ENCODE measurements at places on chromosomes 5 and 9.

GRCh38 chr9:35481347-35481975 is 8.4 kb upstream of the RUSC2 start:
- DNase-seq: no peak

DNA sequence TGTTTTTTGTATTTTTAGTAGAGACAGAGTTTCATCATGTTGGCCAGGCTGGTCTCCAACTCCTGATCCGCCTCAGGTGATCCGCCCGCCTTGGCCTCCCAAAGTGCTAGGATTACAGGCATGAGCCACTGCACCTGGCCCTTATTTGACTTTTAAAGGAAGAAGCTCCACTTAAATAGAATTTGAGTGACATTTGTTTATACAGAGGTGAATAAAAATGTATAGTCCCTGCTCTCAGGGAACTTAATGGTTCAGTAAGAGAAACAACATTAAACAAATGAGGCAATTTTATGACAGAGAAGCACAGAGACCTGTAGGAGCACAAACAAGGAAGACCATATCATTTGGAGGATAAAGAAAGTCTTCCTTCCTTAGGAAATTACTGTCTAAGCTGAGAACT is 65.7 kb downstream of the C9orf152 start:
- DNase-seq: no peak

DNA sequence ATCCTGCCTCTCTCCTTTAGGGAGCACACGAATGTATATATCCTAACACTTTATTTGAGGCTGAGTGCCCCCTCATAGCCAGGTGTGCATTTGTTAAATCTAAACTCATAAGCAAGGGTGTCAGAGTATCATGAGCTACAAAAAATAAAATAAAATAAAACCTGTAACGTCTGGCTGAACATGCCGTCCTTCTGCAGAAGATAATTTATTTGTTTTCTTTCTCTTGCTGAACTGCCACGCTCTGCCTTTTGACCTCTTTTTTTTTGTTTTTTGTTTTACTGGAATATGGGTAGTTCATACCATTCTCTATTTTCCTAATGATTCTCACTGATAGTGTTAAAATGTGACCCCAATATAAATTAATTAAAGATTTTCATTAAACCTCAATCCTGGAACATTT is 117.7 kb upstream of the MPDZ start:
- DNase-seq: no peak

DNA sequence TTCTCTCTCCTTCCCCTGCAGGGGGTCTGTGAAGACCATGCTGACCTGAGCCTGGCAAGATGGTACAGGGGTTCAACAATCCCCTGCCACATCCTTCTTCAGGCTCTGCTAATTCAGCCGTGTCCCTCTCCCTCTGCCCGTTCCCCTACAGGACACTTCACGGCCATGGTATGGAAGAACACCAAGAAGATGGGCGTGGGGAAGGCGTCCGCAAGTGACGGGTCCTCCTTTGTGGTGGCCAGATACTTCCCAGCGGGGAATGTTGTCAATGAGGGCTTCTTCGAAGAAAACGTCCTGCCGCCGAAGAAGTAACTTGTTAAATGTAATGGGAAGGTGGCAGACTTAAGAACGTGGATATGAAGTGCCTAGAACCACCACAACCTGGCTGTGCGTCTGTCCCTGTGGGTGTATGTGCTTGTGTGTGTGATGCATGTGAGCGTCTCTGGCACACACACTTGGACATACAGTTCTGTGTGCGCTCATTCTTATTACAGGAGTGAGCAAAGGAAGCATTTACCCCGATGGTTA is 6.9 kb upstream of the CCIN start:
- DNase-seq: no peak

GRCh38 chr5:153835891-153836515 is 202.7 kb downstream of the FAM114A2 start:
- DNase-seq: no peak

- no peak for DNase-seq
These were observed 61.6 kb upstream of the C9orf72 start for GRCh38 chr9:27634879-27635278.

- no peak for DNase-seq
These were observed 99.2 kb downstream of the WDR70 start for GRCh38 chr5:37478121-37478894.

DNA sequence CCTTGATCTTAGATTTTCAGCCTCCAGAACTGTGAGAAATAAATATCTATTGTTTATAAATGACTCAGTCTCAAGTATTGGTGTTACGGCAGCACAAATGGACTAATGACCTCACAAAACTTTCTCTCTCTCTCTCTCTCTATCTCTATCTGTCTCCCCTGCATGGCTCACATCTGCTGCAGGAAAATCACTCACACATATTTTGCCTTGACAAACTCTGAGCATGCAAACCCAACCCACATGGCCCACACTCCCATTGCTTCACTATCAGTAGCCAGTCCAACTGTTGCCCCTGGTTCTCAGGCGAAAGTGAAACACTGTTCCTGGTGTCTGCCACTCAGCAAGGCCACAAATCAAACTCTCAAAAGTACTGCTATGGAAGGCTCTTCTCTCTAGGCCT is 66.4 kb upstream of the PIK3R1 start:
- DNase-seq: no peak

DNA sequence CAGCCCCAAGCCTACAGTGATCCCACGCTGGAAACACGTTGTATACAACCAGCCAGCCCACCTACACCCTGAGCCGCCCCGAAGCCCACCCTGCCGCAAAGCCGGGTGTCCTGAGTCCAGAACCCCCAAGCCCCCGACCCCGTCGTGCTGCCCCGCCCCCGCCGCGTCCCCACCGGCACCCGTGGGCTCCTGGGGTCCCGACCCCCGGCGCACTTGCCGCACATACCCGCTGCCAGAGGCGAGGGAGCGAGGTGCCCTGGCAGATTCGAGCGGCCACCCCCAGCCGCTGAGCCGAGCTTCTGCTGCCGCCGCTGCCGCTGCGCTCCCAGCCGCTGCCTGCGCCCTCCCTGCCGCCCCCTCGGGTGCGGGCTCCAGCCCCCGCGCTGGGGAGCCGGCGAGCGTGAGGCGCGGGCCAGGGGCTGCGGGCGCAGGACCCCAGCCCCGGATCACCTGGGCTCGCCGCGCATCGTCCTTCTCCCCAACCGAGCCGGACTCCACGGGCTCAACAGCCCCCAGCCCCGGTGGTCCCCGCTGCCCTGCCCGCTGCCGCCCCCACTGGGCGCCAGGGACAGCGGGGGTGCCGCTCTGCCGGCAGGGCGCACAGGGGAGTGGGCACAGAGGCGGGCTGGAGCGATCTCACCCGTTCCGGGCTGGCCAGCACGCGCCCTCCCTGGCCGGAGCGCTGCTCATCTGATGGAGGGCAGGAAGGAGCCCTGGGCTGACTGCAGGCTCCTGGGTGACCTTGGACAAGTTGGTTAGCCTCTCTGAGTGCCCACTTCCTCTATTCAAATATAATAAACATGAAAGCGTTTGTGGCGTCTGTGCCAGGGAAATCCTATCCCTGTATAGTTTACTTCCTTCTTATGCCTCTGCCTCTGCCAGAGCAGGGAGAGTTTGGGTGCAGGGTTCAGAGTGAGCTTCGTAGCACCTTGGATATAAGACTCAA is at the start of gene HTR4:
HTR4 (minus strand) TSS at position 692 of the 946 bp plus-strand sequence. CDS start 17,513 bp downstream, outside the sequence.
- no peak for DNase-seq

DNA sequence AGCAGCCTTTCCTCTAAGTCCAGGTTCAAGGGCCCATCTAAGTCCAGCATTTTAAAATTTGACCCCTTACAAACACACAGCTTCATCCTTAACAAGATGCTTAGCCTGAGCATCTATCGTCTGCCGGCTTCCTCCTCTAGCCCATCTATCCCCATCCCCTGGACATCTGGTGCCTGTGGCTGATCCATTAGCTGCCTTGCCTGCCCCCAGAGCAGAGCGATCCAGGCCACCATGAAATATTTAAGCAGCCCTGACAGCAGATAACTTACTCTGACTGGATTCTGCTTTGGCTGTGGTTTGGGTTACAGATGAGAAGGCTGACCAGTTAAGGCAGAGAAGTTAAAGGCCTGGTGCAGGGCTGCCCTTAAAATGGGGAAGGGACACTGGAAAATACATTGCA is 30.9 kb upstream of the CPEB4 start:
- no peak for DNase-seq

GRCh38 chr5:103541114-103541513 is 21.5 kb downstream of the NUDT12 start:
- DNase-seq: no peak

- no peak for DNase-seq
These were observed 283.3 kb upstream of the TUT7 start for GRCh38 chr9:86637515-86637914.

DNA sequence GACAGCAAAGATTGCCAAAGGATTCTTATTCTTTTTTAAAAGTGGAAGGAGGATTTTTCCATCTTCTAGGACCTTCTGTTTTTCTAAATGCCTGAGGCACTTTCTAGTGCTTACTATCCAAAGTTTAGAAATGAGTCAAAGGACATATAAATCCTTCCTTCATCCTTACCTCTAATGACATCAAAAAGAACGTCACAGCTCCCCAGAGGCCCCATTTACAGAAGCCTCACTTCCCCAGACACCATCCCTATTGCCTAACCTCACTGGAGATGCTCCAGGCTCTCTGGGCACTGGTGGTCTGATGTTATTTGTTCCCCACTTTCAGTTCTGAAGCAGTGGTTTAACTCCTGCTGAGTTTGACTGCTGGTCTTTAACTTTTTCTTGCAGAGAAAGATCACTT is 504.3 kb downstream of the AGTPBP1 start:
- DNase-seq: no peak

DNA sequence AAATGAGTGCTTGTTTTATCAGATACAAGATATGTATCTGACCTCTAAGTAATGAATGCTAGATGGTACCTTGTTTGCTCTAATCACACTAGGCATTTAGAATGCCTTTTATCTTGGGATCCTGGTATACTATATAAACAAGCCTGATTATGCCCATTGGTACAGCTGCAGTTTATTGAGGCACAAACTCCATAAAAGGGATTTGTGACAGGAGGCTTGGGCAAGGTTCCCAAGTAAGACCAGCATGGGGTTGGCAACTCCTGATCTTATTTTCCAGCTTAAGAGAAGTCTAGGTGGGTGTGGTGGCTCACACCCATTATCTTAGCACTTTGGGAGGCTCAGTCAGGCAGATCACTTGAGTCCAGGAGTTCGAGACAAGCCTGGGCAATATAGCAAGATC is 93.9 kb upstream of the DMRT1 start:
- no peak for DNase-seq

GRCh38 chr9:38154501-38155421 is 85.7 kb upstream of the SHB start:
- DNase-seq: no peak

DNA sequence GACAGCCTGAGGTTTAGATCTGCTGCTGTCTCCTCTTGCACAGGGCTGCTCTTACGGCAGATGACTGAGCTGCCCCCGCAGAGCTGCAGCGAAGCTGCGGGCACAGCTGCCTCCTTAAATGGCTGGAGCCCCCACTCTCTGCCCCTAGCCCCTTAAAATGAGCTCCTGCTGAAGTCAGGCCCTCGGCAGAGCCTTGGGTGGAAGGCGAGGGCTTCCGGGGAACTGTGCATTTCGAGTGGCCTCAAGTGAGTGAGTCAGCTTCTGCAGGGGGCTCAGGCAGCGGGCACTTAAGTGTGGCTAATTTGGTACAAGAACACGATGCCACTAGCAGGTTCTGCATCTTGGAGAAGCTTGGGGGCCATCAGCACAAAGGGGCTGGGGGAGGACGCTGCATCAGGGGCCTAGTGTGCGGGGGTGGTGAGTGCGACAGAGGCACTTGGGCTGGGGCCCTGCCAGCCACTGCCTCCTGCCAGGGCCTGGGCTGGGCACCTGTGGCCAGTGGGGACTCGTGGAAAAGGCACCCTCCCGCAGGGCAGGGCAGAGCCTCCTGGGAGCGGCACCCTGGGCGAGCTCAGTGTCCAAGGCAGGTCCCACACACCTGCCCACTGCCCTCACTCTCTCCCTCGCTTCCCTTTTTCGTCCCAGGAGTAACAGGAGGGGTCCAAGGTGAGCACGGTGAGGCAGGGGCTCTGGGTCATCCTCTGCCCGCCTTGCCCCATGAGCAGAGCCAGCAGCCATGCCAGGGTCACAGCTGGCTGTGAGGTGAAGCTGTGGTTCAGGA is 28.8 kb upstream of the RNU6ATAC start:
- no peak for DNase-seq

- DNase-seq: no peak
These were observed 47.7 kb downstream of the MAPKAP1 start for GRCh38 chr9:125659201-125659840.

DNA sequence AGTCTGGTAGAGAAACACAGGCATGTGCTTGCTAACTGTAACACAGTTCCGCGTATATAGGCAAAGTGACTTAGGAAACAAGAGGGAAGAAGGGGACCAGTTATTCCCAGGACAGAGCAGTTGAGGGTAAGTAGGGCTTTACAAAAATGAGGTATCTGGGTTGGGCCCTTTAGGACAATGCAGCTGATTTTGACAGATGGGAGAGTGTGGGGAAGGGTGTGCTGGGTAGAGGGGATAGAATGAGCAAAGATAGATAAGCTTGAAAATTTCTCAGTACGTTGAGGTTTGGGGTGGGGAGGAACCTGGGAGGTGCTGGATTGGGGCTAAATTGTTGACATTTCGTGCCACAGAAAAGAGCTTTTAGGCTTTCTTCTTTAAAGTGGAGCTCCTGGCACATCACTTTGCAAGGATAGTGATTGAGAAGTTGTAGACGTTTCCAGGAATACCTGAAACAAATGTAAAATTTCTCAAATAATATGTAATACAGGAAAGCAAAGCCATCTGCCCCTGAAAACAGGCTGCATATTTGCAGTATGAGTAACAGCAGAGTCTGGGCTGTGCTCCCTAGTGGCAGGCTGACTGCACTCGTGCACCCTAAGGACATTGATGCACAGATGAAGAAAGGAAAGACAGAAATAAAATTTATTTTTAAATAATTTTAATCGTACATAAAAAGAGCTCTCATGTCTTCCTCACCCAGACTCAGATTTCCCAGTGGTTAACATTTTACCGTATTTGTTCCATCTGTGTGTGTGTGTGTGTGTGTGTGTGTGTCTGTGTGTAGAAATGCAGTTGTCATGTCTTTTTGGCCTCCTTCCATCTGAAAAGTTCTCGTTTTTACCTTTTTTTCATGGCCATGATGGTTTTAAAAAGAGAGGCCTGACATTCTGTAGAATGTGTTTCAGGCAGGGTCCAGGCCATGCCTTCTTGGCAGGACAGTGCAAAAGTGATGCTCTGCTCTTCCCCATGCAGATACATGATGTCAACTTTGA is 144.9 kb upstream of the DMRT1 start:
- no peak for DNase-seq
